ENCODE measurements at places on chromosomes 13 and 19.

DNA sequence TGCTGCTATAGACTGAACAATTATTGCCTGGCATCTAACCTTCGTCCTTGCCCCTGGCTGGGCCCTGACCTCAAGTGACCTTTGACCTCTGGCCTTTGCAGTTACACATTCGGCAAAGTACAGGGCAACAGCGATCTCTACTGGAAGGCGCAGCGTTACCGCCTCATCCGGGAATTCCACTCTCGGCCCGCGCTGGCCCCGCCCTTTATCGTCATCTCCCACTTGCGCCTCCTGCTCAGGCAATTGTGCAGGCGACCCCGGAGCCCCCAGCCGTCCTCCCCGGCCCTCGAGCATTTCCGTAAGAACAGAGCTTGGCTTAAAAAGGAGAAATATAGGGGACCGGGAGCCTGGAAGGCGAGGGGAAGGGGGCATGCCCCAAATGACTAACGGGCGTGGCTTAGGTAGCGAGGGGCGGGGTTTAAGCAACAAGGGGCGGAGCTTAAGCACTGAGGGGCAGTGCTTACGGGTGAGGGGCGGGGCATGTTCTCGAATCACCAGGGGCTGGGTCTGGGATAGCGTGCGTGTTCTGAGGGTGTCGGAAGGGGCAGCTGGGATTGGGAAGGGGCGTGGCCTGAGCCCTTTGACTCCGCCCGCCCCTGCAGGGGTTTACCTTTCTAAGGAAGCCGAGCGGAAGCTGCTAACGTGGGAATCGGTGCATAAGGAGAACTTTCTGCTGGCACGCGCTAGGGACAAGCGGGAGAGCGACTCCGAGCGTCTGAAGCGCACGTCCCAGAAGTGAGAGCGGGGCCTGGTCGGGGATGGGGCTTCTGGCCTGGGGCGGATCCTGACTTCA lies 52.7 kb downstream of the TRPM4 start:
- no peak for DNase-seq

- peak; percentile 94 for DNase-seq
These were observed 1.3 kb upstream of the PPAN start for GRCh38 chr19:10104665-10105508.

DNA sequence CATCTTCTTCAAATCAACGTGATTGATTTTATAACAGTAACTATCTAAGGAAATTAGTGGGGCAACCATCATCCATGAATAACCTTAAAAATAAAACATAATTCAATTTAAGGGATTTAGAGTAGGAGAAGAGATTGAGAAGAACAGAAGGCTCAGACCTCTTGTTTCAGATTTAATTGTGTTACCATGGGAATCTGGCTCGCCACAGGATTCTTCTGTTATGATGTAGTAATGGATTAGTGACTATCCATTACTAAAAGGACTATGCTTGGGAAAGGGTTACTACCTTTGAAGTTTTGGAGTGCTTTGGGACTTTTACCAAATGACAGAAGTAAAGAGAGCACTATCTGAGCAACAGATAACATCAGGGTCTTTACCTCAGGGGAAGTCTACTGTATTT lies 13.2 kb downstream of the FREM2 start:
- DNase-seq: no peak

DNA sequence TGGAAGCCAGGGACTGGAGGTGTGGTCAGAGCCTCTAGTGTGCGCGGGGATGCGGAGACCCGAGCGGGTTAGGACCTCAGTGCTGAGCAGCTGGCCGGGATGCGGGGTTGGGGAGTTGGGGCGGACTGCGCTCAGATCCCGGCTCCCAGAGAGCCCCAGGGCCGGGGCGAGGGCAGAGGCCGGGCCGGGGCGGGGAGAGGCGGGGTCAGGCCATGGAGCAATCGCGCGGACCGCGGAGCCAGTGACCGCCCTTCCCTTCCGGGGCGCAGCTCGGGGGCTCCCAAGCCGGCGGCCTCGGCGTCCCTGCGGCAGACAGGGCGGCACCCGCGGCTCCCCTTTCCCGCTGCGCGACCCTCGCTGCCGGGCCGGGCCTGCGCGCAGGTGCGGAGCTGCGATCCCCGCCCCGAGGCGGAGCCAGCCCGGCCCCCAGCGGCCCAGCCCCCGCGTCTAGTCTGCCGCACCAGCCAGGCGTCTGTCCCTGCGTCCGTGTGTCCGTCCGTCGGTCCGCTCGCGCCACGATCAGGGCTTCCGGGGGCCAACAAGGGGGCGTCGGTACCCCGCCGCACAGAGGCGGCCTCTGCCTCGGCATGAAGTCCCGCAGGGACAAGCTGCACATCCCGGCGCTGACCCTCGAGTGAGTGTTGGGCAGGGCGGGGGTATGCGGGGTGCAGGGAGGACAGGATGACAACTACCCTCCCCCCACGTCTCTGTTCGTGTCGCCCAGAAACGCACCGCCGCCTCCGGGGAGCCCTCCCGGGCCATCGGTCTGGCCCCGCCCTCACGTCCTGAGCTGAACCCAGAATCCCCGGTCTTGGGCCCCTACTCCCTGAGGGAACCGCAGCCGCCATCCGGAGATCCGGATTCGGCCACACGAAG lies 12.4 kb downstream of the MAST3 start:
- peak; percentile 49 for DNase-seq

- DNase-seq: no peak
These were observed 72.7 kb downstream of the ZNF254 start for GRCh38 chr19:24159707-24160106.

DNA sequence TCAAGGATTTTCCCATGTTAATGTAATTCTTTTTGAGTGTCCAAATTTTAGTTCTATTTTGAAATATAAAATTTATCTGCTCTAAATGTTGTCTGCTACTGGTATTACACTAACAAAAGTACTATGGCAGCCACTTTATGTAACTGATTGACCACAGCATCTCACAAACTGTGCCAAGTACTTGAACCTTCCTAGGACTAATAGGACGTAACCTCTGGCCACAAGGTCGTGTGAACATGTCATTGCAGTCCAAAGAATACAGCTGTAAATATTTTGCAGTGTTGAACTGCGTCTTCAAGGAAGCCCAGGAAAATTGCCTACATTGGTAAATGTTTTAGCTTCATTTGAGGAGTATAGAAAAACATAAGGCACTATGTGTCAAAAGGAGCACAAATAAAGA lies 1.9 kb downstream of the KCTD4 start:
- no peak for DNase-seq

GRCh38 chr19:10290876-10291553 lies 1.3 kb downstream of the ICAM5 start:
- peak; percentile 29 for DNase-seq

DNA sequence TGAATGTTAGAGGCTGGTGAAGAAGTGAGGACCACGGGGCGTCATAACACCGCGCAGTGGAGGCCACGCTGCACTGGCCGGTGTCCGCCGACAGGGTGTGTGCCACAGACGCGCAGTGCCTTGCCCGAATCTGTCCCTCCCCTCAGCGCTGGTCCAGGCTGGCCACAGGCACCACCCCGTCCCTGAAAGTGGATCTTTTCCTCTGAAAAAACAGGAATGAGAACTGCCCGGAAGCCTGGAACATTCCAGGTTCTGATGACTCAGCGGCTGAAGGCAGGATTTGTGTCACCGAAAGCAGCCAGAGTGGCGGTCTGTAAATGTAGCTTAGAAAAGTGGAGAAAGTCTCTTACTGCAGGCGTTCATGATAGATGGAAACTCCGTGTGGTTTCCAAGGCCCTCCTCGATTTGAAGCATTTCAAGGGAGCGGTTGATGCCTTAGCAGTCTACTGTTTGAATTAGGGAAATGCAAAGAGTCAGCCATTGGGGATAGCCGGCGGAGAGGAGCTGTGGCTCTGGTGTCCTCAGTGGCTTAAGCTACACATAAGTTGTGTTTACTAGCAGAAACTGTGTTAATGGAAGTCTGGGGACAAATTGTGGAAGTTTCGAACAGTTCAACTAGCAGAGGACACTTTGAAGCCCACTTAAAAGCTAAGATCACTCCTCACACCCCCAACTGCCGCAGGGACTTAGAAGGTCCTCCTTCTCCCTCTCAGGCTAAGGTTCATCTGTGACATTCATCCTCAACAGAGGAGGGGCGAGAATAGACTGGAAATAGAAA lies 70.8 kb downstream of the NUFIP1 start:
- peak; percentile 88 for DNase-seq

- DNase-seq: no peak
These were observed 661.7 kb upstream of the SLITRK1 start for GRCh38 chr13:84543962-84544361.

DNA sequence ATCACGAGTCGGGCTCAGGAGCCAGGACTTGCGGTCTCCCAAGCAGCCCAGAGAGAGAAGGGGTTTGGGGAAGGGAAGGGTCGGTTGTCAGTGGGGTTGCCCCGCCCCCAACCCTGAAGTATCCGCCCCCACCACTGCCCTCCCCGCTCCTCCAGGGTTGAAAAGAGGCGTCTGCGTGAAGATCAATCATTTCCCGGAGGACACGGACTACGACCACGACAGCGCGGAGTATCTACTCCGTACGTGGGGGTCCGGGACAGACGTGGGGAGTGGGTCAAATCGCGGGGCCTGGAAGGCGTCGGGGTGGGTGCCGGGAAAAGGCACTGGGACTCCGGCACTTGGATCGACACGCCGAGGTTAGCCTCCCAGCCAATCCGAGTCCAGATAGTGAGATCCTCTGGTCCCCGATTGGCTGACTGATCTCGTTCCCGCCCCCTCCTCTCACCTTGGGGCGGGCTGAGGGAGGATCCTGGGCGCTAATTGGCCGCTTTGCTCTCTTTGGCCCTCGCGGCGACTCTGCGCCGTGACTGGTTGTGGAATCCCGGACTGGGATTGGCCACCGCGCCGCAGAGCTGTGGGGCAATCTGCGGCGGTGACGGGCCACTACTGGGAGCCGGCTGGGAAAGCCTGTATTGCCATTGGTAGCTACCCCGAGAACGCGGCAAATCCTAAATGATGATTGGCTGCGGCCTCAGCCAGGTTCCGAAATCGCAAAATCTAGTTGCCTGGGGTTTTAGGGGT lies 13.3 kb upstream of the CACNG6 start:
- peak; percentile 29 for DNase-seq

GRCh38 chr13:61654481-61654880 lies 238.8 kb upstream of the PCDH20 start:
- DNase-seq: no peak

GRCh38 chr19:40661616-40662015 lies 28.8 kb downstream of the NUMBL start:
- no peak for DNase-seq

DNA sequence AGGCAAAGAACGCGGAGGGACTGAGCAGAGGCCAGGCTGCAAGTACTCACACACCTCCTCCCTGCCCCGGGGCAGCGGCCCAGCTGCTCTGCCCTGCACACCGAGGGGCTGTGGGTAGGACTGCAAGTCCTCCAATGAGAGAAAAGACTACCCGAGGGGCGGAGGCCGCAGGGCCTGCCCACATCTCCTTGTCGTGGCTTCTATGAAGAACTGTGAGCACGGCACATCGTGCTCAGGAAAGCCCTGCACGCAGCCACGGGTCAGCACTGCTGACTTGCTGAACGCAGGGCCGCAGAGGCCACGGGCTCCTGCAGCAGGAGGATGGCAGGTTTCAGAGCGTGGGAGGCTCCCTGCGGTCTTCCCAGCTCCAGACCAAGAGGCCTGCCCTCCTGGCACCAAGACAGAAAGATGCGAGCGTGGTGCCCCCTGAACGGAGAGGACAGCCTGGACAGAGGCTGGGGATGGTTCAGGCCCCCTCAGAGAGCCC lies 37.4 kb downstream of the CEBPG start:
- DNase-seq: no peak

DNA sequence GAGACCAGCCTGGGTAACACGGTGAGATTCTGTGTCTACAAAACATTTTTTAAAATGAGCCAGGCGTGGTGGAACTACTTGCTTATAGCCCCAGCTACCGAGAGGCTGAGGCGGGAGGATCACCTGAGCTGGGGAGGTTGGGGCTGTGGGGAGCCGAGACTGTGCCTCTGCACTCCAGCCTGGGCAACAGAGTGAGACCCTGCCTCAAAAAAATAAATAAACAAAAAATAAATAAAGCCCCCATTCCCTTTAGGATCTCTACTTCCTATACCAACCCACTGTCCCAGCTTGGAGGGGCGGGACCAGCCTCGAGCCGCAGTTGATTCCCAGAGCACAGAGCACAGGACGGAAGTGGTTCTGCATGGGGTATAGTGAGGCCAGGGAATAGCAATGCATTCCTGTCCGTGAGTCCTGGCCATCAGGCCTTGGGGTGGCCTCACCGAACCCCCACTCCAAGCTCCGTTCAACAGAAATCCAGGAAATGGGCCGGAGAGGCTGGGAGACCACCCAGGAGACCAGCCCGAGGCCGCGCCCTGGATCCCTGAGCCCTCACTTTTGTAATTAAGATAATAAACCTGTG lies 4.9 kb upstream of the PTBP1 start:
- DNase-seq: no peak

DNA sequence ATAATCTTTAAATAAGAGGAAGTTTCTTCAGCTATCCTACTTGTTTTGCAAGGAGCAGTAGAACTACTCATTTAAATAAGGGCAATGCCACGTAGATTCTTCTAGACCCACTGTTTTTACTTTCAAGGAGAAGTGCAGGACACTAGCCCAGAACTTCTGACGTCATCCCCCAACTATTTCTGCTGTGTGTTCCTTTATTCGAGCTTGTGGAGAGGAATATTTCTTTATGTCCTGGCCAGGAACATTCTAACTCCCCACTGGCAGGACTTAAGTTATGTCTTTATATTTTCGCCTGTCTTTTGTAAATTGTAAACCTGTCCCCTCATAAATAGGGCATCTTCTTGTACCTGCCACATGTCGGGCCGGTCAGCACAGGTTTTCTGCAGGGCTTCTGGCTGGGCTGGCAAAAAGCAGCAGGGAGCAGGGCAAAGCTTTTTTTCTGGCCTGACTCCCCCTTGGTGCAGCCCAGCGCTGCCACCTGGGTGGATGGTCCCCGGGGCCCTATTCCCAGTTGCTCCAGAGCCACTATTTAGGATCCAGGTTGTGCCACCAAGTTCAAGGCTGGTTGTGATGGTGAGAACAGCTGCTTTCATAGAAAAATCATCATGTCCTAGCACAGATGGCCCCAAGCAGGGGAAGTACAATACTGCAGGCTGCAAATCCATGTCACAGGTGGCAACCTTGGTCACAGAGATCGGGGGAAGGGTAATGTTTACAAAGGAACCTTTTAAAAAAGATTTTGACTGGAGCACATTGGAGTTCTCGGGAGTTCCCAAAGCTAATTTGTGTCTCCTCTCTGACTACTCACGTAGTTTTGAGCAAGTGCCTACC lies 1.8 kb downstream of the MBNL2 start:
- no peak for DNase-seq

DNA sequence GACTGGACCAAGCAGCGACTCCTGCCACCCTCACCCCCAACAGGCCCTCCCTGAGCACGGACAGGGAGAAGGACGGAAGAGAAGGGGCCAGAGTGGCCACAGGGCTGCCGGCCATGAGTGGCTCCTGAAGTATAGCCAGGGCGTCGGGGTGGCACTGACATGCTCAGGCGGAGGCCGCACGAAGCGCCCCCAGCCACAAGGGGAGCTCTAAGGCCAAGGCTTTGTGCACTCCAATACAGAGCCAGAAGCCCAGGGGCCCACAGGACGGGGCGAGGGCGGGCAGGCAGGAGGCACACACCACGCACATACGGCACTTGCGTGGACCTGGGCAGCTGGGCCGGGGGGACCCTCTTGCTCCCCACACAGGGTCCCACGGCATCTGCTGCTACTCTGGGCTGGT lies 52.0 kb downstream of the KLF2 start:
- DNase-seq: peak; percentile 48

- DNase-seq: no peak
These were observed 386 bp downstream of the RRAS start for GRCh38 chr19:49639401-49640112.

GRCh38 chr19:41792513-41793413 lies 3.6 kb upstream of the CEACAM3 start:
- DNase-seq: peak; percentile 23

- peak; percentile 79 for DNase-seq
These were observed at the start of gene ZNF426 for GRCh38 chr19:9538183-9539058. Gene ZNF426 (minus strand): TSS chr19:9538645. CDS start chr19:9536232, 2,413 bp downstream.

GRCh38 chr13:96772426-96772825 lies 221.8 kb downstream of the OXGR1 start:
- no peak for DNase-seq

Measured in CD8-positive, alpha-beta memory T cell (primary cell).